ENCODE measurements at places on chromosomes 11 and 22.

DNA sequence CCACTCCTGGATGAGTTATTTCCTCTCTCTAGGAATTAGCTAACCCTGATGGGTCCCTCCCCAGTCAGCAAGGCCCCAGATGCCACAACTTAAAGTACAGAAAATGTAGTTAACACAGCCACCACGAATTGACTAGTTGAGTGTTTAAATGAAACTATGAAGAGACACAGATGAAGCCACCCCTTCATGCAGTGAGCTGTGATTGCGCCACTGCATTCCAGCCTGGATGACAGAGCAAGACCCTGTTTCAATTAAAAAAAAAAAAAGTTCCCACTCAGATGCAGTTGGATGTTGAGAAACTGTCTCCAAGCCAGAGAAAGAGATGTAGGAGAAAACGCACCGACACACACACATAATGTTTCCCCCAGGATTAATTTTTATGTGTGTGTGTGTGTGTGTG lies 53.3 kb downstream of the SCN3B start:
- DNase-seq, result no peak

DNA sequence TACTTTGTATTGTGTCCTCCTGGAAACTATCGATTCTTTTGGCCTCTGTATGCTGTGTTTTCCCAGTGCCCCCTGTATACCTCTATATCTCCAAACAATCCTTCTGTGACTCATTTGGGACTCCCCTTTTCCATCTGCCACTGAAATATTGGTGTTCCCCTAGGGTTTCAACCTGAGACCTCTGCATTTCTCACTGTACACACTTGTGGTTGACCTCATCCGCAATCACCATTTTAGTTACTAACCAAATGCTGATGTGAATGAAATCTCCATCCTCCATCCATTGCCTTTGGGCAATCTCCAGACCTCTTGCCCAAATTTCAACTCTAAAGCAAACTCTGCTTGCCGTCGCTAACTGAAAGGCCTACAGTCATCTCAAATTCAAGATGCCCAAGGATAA lies 190.6 kb upstream of the PLET1 start:
- no peak for DNase-seq

DNA sequence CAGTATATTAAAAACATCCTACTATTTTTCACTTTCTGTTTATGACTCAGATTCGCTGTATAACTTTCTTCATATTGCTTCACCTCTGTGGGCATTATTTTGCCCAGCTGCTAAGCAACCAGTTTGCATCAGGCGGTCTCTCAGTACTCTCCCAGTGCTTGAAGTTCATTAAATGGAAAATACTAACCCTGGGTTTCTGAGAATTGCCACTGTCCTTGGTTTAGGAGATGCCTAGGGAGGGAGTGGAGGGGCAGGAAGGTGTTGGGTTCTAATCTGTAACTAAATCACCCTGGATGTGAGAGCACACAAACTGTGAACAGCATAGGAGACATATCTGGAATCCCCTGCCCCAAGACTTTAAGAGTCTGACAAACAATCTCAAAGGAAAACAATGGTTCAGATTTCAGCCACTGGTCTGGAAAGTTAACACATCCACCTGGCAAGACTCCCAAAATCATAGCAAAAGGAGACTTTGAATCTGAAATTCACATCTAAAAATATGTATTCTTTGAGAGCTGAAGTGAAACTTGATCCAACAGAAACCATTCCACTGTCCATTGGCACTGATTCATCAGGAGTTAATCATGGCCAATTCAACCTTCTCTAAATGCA lies 540.0 kb downstream of the SOX6 start:
- no peak for DNase-seq

DNA sequence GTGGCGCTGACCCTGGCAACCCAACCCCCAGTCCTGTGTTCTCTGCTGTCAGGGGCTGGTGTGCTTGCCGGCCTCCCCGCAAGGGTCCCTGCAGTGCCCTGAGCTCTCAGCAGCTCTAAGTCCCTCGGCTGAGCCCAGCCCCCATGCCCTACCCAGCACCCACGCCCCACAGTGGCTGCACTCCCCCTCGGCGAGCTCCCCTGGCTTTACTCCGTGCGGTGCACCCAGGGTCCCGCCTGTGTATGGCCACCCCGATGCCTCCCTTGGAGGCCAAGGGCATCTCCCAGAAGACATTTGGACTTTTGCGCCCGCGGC lies 72.5 kb upstream of the SHISAL1 start:
- DNase-seq, result no peak

GRCh38 chr11:28176351-28176750 lies 68.2 kb downstream of the METTL15 start:
- DNase-seq, result no peak

DNA sequence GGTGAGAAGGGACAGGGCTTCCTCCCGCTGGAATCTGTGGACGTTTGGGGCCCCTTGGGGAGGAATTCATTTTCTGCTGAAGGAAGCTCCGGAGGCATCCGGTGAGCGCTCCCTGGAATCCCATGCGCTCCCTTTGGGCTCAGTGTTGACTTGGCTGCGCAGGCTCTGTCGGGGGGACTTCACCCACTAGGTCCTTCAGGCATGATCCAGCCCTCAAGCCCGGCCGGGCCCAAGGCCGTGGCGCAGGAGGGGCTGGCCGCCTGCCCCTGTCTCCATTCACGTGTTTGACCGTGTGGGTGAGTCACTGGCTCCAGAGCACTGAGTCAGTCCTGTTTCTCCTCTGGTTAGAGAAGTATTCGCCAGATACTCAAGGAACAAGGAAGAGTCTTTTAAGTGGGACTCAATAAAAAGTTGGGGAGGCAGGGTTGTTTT lies 1.4 kb downstream of the CTTN start:
- no peak for DNase-seq

DNA sequence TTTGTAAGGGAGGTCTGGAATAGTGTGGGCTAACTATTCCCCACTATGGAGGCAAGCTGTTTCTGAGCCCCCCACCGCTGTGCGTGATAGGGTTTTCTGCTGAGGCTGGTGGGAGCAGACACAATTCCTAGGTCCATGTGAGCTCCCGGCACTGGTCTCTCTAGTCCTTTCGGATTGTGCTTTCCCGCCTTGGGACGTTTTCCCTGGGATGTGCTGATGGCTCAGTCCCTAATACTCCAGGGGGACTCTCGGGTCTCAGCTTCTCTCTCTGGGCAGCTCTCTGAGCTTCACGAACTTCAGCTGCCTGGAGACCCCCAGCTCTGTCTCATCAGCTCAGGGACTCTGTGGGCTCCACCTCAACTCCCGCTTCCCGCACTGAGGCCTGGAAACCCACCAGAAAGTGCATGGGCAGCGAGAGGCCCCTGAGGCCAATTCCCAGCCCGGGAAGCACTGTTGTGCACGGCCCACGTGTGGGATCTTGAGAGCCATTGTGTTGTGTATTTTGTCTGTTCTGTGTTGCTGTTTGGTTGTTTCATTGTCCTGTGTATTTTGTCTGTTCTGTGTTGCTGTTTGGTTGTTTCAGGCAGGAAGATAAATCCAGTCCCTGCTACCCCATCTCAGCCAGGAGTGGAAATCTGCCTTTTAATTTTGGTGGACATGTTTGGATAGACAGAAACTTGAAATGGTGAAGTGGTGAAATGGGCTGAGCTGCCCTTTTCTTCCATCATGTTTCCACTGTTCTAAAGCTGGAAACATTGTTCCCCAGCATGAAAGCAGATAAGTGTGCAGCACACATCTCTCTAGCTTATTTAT lies 12.7 kb upstream of the TNNT3 start:
- no peak for DNase-seq

GRCh38 chr22:27460591-27461347 lies 340.8 kb downstream of the MN1 start:
- DNase-seq, result no peak

- DNase-seq, result no peak
Measured at GRCh38 chr11:20248871-20249270, 88.6 kb upstream of the DBX1 start.

DNA sequence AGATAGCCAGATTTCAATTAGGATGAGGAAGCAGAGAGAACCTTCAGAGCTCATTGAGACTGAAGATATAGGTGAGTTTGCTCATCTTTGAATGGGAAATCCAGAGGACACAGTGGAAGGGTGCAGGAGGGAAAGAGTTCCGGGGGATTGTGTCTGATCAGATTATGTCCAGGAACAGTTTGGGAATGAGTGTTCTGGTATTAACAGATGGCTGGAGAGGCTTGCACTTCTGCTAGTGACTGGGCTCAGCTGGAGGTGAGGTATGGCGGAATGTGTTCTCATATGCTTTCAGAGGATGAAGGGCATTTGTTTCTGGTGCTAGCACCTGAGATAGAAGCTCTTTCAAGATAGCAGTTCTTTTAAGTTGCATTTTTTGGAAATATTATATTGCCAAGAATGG lies 27.6 kb downstream of the ALKBH3 start:
- no peak for DNase-seq
